Caki2 (cell line): ENCODE measurements at places on chromosomes 7 and 10.

DNA sequence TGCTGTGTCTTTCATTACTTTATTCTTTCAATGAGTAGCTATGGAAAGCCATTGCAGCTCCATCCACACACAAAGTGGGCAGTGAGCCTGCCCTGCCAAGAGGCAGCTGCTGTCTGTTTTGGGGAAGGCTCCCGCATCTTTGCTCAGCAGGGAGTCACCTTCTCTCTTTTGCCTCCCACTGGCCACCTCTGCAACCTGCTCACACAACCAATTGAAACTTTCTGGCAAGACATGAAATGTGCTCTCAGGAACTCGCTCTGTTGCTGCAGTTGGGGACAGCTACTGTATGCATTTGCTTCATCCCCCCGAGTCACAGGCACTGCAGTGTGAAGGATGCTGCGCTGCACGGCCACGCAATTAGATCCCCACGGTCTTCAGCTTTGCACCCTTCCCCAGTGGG, 244.8 kb upstream of the NFE2L3 start:
- DNase-seq: no peak

- peak; percentile 3 for DNase-seq
Measured at GRCh38 chr10:70053218-70053840, 683 bp downstream of the MACROH2A2 start.

- DNase-seq: no peak
Measured at GRCh38 chr10:90906596-90906995, 14.3 kb downstream of the ANKRD1 start.

- DNase-seq: peak; percentile 55
Measured at GRCh38 chr10:99345350-99345749, 16.2 kb downstream of the CNNM1 start.

DNA sequence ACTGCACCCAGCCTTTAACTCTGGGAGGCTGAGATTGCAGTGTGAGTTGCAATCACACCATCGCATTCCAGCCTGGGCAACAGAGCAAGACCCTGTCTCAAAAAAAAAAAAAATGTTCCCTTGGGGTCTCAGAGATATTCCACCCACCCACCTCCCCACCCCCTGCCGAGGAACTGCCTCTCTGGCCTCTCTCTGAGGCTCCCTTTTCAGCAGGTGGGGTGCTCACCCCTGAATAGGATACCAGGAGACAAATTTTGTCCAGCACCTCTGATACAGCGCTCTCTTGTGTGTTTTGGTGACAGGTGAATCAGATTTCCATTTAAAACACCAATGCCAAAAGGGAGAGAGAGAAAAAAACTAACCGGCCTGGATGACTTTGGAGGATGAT, 92.6 kb upstream of the KIF5B start:
- DNase-seq: no peak

- DNase-seq: no peak
Measured at GRCh38 chr10:3241274-3241921, 68.8 kb upstream of the PITRM1 start.

- peak; percentile 85 for DNase-seq
Measured at GRCh38 chr7:137978464-137979237, 23.2 kb downstream of the CREB3L2 start.

DNA sequence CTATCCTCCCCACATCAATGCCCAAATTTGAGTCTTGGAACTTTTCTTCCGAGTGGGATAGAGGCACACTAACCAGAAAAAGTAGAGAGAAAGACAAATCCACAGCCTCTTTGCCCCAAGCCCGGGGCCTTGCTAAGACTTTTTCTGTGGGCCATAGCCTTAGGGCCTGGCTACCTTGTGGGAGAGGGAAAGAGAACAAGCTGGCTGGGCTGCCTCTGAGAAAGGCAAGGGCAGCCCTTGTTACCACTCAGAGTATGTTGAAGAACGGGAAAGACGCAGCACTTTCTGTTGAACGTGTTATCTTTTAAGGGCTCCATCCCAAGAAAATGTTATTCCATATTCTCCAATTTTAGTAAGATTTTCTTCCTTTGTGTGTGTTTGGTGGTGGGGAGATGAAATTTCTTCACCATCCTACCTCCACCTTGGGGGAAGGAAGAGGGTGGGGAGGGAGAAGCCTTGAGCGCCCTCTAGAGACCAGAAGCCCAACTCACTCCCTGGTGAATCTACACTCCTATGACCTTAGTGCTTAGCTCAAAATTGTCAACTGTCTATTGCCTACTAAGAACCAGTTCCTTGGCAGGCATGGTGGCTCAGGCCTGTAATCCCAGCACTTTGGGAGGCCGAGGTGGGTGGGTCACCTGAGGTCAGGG, 3.9 kb upstream of the NRF1 start:
- no peak for DNase-seq

DNA sequence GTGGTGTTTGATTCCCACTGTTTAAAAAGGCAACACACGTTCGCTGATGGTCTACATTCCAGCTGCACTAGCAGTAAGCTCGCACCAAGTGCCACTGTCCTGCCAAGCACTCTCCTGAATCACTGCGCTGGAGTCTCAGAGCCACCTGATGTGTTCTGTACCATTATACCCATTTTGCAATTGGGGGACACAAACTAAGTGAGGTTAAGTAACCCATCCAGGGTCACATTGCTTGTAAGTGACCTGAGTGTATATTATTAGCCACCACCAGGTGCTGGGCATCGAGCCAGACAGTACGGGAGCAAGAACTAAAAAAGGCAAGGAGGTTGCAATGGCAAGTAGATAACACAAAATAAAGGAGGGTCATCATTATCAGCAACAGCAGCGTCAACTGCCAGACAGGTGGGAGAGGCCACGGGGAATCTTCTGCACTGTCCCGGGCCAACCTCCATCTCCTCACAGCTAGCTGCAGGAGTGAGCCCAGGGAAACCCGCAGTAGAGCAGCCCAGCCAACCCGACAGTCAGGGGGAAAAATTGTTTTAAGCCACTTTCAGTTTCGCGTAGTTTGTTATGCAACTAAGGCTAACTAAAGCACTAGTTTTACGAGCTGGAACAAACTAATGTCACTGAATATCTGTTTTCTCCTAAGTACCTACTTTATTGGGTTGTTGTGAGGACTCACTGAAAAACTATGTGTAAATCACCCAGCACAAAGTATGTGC, 712 bp upstream of the CPVL start:
- no peak for DNase-seq

GRCh38 chr10:75288140-75288711, 52.5 kb upstream of the COMTD1 start:
- no peak for DNase-seq

DNA sequence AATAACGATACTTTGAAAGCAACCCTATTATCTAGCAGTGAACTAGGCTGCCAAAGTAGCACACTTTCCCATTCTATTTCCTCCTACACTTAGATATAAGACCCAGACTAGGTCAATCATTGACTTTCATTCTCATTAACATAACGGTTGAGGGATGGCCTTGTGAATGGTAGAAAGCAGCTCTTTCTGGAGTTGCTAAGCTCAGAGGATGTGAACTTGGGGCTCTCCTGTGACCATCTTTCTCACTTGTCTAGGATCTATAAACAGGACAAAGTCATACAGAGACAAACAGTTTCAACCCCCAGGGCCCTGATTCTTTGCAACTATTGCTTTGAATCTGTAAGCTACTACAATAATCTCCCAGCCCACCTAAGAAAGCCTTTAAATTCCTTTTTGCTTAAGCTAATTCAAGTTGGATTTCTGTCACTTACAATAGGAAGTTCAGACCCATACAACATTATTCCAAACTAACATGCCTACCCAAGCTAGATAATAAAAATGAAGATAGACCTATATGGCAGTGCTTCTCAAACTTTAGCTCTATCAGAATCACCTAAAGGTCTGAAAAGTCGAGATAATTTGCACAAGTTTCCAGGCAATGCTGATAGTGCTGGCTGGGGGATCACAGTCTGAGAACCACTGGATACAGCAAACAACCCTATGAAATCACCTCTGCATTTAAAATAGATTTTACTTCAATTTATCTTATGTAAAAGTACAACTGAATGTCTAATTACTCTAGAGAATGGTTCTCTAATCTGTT, 16.7 kb downstream of the P4HA1 start:
- peak; percentile 65 for DNase-seq

- no peak for DNase-seq
Measured at GRCh38 chr7:152073352-152073751, 47.9 kb downstream of the GALNT11 start.

GRCh38 chr10:1395025-1395480, 338.9 kb downstream of the WDR37 start:
- DNase-seq: no peak

DNA sequence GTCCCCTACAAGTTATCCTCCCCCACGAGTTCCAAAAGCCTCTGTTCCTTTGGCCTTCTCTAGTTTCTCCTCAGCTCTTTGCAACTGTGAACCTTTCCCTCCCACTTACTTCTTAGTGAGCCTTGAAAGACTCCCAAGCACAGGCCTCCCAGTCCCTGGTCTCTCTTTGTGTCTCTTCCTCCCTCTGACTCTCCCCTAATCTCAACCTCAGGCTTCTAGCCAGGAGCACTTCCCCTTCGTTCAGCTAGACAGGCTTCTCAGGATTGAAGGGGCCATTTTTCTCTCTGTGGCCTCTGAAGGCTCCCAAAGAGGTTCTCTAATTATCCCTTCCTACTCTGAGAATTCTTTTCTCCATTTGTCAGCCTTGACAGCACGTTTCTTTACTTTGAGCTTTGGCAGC, 50.2 kb upstream of the PHYHIPL start:
- no peak for DNase-seq

DNA sequence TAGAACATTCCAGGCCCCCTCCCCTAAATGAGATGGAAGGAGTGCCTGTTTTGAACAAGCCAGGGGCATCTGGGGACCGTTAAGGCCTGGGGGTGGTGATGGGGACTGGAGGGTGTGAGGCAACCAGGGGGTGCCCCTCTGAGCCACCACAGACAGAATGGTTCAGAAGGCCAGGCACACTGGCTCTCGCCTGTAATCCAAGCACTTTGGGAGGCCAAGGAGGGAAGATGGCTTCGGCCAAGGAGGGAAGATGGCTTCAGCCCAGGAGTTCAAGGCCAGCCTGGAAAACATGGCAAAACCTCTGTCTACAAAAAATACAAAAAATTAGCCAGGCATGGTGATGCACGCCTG, 173.2 kb upstream of the TNRC18 start:
- no peak for DNase-seq

- no peak for DNase-seq
Measured at GRCh38 chr10:133350283-133350949, 3.2 kb downstream of the PRAP1 start.

DNA sequence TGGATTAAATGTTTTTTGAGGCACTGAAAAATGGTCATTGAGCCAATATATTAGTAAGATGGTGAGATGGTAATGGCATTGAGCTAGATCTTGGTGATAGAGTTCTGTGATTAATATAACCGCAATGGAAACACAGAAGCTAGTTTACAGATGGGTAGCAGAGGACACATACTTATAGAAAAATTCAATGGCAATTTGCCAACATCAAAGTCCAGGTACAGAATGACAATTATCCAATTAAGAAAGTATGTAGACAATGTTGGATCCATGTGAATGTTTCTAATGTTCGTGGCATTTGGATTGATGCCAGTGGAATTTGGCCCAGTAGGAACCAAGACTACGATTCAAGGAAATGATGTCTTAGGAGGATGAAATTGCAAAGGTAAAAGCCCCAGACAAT, 187.8 kb downstream of the GNAT3 start:
- DNase-seq: peak; percentile 49

DNA sequence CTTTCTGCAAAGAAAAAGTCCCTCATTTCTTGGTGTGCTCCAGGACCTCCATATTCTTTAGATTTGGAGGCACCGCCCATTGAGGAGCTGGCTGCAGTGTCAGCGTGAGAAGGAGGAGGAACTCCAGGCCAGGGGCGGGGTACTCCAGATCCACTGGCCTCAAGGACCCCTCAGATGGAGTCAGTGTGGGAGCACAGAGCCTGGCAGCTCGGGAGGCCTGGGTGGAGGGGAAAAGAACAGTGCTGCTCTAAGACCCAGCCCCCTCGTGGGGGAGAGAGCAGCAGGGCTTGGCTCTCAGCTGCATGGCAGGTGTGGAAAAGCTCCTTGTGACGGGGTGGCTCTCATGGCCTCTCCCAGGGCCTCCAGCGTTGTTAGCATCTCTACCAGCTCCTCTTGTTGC, 70.5 kb downstream of the ITGB1 start:
- DNase-seq: no peak

DNA sequence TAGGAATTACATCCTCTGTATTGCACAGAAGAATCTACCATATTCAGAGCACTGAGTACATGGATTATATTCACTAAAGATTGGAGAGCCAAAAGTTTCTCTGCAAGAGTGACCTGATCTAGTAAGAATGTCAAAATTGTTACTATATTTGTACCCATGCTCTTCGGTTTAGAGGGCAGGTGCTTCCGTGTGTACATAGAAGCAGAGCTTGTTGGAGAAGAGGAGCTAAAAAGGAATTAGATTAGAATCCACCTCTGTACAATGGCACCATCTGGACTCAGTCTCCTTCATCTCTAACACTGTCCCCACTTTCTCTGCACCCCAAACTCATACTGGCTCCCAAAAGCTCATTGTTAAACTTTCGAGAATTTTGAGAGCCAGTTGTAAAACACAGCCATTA, 8.3 kb downstream of the CALD1 start:
- DNase-seq: no peak

DNA sequence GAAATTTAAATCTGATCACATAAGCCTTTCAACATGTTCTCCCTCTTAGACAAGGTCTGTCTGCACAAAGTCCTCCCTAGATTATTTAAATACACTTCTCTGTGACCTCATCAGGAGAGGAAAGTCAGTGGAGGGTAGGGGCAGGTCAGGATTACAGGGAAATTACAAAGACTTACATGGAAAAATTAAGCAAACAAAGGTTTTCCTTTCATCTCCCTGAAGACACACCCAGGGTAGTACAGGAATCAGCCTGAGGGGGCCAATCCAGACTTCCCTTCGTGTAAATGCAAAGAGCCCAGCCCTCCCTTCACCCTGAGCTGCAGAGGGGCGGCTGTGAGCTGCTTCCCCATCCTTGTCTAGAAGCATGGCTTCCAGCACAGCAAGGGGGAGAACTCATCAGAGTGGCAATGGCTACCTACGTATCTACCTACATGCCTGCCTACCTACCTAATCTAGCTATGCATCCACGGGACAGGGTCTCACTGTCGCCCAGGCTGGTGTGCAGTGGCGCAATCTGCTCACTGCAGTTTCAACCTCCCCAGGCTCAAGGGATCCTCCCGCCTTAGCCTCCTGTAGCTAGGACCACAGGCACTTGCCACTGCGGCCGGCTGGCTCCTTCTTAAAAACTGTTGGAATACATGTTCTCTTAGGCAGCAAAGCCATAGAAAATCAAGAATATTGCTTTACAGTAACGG, 33.2 kb downstream of the PITRM1 start:
- DNase-seq: peak; percentile 36

- DNase-seq: no peak
Measured at GRCh38 chr10:3424111-3424851, 251.7 kb upstream of the PITRM1 start.
